ENCODE measurements at places on chromosomes 5 and 9.

- no peak for DNase-seq
Measured at GRCh38 chr9:112005939-112006338, 109.3 kb downstream of the UGCG start.

DNA sequence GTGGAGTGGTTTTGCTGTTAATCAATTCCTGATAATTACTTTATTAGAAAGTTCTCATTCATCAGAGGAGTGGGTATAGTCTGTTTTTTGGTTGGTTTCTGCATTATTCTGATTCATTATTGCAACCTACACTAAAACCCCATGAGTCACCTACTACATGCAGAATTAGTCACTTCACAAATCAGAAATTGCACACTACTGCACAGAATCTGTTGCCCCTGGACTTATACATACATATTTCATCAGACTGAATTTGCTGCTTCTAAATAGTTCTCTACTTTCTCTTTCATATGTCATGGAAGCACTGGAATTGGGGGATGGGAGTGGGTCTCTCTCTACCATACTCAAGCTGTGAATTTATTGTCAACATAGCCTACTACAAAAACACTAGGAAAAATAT, 585.1 kb downstream of the DNAH5 start:
- DNase-seq, result no peak

GRCh38 chr9:110710420-110710819, 41.8 kb downstream of the MUSK start:
- DNase-seq, result no peak

DNA sequence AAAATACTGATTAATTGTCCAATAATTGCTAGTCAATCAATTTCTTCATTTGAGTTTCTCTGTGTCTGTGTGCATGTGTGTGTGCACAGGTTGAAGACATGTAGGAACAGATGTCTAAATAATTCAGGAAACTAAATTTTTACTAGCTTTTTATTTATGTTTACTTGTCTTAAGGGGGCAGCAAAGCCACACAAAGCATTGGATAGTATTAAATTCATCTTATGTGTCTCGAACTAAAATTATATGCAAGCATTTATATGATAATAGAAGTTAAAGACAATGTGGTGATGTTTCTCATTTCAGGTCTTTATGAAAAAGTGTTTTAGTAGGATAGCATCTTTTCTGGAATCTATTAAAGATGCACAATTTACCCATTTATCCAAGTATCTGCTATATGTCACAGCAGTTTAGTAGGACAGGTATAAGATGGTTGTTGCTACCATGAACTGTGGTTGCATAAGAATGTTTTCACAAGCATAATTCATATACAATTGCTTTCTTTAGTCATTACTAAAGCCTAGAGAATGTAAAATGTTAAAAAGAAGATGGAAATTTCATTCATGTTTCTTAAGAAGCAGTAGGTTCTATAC, 784.6 kb upstream of the NUDT12 start:
- DNase-seq, result no peak

- DNase-seq, result no peak
Measured at GRCh38 chr9:1152171-1152570, 102.0 kb downstream of the DMRT2 start.

DNA sequence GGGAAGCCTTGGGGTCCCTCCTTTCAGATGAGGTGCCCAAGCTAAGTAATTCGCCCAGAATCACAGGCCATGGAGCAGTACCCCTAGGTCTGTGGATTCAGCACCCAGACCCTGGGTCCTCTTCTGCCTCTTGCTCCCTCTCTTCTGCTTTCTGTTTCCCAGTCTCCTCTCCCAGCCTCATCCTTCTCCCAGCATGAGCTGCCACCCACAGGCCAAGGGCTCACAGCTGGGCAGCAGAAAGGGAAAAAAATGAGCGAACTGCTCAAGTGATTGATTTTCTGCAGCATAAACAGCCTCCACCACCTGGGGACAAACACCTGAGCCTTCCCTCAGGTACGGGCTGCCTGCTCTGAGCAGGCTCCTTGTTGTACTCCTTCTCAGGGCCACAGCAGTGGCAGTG, 113.9 kb upstream of the SAP30L start:
- no peak for DNase-seq

DNA sequence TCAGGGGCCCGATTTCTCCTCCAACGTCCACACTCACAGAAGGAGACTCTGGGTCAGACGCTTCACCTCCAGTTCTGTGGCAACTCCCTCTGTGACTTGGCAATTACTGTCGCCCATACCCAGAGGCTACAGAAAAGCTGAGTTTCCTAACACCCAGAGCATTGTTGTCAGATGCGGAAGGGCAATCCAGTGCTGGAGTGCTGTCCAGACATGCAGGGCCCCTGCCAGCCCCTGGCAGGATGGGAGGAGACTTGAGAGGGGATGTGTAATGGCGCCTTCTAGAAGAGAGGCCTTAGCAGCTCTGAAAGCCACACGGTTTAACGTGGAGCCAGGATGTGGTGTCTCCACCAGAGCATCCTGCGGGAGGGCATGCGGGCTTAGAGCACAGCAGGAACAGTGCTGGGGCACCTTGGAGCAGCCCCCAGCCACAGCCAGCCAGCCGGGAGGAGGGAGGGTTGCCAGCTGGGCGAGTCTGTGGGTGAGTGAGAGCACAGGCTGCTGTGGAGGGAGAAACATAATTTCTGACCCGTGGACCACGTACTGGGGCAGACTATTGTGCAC, 139.4 kb upstream of the IRX1 start:
- DNase-seq, result no peak

GRCh38 chr9:134473141-134474054, 147.1 kb downstream of the RXRA start:
- DNase-seq, result no peak

DNA sequence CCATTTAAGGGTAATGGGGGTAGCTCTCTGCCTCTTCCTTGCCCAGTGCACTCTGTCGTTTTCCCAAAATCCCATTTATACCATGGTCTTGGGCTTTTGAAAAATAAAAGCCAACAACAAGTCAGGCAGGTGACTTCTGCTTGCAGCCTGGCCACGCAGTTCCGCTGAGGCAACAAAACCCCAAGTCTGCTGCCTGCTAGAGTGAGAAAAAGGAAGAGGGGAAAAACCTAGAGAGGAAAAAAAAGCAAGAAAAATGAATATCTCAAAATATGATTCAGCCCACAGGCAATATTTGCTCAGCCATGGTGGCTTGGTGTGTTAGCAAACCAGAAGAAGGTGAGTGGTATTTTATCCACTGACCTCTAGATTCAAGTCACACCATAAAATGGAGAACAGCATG, 148.2 kb upstream of the FSTL4 start:
- DNase-seq, result no peak

DNA sequence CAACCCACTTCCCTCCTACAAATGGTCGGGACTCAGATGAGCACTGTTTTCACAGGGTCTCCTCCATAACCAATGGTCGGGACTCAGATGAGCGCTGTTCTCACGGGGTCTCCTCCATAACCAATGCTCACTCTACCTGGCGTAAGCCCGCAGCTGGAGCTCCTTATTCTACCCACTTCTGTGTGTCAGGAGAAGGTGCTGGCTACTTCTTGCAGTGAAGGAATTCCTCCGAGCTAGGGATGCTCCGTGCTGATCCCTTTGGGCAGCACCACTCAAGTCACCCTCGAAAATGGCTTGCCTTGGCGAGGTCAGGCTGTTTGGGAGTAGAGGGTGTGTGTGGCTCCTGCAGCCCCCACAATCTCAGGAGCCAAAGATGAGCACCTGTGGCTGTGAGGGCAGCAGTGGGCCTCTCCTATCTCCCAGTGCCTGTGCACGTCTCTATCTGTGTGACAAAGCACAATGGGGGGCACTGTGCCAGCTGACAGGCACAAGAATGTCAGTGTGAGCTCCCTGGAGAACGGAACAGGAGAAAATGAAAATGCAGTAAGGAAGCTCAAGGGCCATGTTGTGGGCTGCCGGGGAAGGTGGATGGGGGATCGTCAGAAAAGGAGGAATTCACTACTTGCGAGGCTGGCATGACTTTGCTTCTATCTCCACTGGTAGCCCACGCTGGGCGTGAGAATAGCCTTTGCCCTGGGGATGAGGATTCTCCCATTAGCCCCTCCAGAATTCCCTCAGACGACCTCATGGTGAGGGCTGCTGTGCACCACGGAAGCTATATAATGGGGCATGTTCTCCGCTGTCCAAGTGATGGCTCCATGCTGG, 3.9 kb upstream of the BTNL9 start:
- DNase-seq, result no peak

- no peak for DNase-seq
Measured at GRCh38 chr9:136584934-136585333, 39.1 kb upstream of the NOTCH1 start.

GRCh38 chr9:98410185-98410697, 154.8 kb upstream of the TBC1D2 start:
- no peak for DNase-seq

DNA sequence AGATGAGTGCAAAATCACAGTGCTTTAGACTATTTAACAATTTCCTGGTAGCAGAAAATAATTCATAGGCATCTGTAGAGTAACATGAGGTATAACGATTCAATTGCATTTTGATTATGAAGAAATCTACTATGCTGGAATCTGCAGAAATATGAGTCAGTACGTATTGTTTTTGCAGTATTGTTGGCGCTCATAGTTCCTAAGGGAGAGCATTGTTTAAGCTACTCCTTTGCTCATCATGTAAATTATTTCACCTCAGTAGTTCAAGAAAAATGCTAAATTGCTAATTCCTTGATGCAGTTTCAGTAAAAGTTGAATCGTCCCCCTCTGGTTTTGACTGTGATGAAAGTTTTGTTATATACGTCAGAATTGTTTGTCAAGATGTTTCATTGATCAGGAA, 458.4 kb downstream of the HINT1 start:
- no peak for DNase-seq

DNA sequence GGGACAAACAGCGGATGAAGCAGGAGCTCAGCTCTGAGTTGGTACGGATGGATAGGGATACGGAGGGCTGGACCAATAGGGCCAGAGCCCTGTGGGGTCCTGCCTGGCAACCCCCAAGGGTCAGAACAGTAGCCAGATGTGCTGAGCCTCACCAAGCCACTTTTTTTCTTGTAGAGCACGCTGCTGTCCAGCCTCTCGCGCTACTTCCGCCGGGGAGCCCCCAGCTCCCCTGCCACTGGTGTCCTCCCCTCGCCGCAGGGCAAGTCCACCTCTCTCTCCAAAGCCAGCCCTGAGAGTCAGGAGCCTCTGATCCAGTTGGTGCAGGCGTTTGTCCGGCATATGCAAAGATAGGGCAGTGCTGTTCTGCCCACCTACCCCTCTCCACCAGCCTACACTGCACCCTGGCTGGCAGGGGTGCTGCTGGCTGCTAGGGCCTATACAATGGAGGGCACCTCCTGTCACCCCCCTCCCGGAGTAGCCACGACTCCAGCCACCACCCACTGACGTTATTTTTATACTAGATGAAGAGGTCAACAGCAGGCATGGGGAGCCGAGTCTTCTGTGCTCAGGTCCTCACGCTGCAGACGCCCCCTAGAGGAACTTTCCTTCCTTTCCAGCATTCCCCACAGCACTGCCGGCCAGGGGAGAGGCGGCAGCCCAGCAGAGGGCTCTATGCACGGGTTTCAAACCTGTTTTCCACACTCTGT, 21.6 kb downstream of the SH3GLB2 start:
- no peak for DNase-seq

- no peak for DNase-seq
Measured at GRCh38 chr5:150431574-150431973, 18.0 kb downstream of the RPS14 start.

GRCh38 chr5:135831439-135831838, 3.0 kb upstream of the SLC25A48 start:
- no peak for DNase-seq

- DNase-seq, result no peak
Measured at GRCh38 chr5:121366515-121366914, 485.2 kb upstream of the FTMT start.

GRCh38 chr5:151223447-151224264, at the start of gene CCDC69:
Gene CCDC69 (minus strand): TSS chr5:151224092. CDS start chr5:151223970, 122 bp downstream.
- DNase-seq, result no peak

DNA sequence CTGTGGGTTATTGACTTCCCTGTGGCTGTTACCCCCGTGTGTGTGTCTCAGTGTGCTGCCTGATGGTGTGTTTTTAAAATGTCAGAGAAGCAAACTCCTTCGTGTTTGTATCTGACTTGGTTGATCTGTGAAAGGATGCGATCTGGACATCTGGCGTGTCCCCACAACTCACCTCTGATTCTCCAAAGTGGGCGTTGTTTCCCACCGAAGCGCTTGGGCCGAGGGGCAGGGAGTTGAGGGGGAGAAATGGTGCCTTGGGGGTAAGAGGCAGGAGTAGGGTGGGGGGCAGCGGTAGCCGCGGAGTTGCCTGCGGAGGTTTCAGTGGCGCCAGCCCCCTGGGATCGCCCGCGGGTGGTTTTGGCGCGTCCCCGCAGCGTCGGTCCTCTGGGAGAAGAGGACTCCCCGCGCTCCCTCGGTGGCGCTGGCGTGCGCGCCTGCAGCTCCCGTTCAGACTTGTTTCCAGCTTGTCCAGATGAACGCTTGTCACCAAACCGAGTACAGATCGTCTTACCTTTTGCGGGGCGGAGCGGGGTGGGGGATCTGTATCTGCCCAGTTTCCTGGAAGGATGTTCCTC, 1.1 kb downstream of the MAST4 start:
- no peak for DNase-seq

DNA sequence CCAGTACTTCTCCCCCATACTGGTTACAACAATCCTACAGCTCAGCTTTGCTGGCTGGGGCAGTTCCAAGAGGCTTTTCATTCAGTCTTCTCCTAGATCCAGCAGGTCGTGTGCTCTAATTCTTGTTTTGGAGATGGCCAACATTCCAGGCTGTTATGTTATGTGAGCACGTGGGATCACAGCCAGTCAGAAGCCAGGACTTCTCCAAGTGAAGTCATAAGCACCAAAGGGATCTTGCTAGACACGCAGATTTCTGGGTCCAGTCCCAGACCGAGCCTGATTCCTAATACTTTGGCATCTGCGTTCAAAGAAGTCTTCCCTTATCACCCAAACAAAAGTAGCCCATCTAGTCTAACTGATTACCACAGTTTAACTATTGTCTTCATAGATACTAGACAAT, 1.4 kb upstream of the LARP1 start:
- no peak for DNase-seq

DNA sequence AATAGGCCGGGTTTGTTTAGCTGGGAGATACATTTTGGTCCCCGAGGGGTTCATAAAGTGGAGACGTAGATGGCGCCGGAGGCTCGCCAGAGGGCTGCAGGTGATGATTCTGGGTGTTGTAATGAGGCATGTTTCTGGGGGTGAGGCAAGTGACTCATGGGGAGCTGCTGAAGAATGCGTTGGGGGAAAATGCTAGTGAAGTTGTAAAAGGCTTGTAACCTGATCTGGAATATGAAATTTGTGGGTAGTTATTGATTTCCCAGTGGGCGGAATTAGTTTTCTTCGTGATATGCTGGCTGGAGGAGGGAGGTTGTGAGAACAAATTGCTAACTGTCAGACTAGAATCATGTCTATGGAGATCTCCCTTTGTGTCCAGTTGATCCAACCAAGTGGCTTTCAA, 158.3 kb downstream of the DOCK2 start:
- DNase-seq, result no peak

DNA sequence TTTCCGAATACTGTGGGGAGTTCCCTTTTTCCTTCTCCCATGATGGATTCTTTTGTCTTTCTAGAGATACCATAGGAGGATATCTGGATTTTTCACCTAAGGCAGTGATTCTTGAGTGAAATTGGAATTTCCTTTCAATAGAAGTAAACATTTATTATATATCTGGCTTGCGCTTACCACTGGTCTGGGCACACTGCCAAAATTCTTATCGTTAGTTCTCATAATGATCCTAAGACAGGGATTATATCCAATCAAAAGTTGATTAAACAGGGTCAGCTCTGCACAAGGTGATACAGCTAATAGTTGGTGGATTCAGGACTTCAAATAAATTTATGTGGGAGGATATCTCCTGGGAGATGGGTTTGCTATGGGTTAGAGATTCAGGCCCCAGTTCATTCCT, 9.6 kb downstream of the TLE4 start:
- no peak for DNase-seq
